Esophagus muscularis mucosa (tissue), 4 donors: ENCODE measurements at places on chromosomes 12 and 14. TPM values are rescaled to one million over a fixed set of nuclear protein-coding genes. Genes with fewer than 3 reads are reported as not detected.

DNA sequence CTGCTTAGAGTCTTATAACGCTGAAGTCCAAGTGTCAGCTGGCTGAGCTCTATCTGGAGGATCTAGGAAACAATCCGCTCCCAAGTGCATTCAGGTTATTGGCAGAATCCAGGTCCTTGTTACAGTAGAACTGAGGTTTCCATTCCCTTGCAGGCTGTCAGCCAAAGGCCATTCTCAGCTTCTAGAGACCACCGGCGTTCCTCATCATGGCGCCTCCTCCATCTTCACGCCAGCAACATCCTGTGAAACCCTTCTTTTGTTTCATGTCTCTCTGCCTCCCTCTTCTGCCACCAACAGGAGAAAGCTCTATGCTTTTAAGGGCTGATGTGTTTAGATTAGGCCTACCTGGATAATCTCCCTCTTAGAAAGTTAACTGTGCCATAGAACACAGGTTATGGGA, 133.0 kb upstream of the RASSF8 start:
- H3K4me3 ChIP-seq: no peak overlapping the region
- H3K4me1 ChIP-seq: peaks cover 39% of the 10 kb centered on the region
- DNase-seq: no peak
- H3K36me3 ChIP-seq: no peaks in the 10 kb centered on the region

DNA sequence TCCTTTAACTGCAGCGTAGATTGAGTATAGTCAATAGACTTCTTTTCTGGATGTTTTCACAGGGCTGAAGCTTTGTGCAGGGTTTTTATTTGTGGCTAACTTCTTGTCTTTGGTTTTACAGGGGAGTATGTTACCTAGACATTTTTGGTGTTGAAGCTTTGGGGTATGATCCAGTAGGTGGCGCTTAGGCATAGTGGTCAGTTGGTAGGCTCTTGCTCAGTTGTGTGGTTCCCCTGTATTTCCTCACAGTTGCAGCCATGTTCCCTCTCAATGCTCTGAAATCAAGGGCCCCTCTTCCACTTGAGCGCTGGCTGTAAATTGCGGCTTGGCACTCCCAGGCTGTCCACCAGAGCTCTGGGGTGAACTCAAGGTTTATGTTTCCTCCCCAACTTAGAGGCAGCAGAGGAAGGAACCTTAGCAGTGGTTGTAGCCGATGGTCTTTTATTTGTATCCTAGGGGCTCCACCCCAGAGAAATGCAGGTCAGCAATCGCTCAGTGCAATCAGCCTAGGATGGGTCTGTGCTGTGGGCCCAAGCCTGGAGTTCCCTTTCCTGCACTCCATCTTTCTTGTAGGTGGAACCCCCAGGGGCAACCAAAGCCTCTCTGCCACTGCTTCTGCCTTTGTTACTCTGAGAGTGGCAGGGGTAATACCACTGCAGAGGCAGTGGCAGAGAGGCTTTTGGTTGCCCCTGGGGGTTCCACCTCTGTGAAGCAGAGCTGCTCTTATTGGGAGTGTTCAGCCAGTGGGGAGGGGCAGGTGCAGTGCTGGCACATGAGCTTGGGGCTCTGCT, 55.1 kb downstream of the CMAS start:
- H3K4me3 ChIP-seq: no peak overlapping the region
- no peak for DNase-seq
- H3K4me1 ChIP-seq: no peaks in the 10 kb centered on the region
- H3K27ac ChIP-seq: no peak overlapping the region

- DNase-seq: no peak
- no peaks in the 10 kb centered on the region for H3K36me3 ChIP-seq
- no peaks in the 10 kb centered on the region for H3K27me3 ChIP-seq
These were observed 18.9 kb downstream of the ABCB9 start for GRCh38 chr12:122947352-122947792.

The INF2 gene
- 51.5 TPM for total RNA-seq
